COR-L47 (cell line): ENCODE measurements at places on chromosomes 11 and 22.

GRCh38 chr11:69598147-69598546, 42.8 kb upstream of the CCND1 start:
- DNase-seq, result no peak

DNA sequence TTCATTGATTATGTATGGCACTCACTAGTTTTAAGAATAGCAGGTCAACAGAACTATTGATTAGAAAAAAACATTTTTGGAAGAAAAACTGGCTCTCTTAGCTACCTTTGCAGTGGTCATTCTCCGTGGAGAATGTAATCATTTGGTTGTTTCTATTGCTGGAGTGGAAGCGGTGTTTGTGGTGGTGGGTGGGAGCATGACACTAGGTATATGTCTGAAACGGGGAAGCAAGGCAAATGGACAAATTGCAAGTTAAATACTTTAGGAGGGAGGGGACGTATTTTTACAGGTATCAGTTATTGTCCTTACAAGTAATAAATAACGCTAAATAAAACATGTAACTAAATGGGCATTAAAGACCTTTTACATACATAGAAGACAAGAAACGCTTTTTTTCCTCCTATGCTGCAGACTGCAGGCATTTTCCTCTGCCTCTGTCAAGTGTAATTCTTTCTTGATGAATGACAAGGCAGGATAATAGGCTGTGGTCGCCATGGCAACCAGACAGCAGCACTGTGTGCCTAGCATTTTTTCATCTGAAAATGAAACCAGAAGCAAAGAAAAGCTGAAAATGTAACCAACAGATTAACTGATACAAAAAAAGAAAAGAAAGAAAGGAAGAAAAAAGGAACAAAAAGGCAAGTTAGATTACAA, 46.2 kb downstream of the BLID start:
- peak; percentile 23 for DNase-seq

DNA sequence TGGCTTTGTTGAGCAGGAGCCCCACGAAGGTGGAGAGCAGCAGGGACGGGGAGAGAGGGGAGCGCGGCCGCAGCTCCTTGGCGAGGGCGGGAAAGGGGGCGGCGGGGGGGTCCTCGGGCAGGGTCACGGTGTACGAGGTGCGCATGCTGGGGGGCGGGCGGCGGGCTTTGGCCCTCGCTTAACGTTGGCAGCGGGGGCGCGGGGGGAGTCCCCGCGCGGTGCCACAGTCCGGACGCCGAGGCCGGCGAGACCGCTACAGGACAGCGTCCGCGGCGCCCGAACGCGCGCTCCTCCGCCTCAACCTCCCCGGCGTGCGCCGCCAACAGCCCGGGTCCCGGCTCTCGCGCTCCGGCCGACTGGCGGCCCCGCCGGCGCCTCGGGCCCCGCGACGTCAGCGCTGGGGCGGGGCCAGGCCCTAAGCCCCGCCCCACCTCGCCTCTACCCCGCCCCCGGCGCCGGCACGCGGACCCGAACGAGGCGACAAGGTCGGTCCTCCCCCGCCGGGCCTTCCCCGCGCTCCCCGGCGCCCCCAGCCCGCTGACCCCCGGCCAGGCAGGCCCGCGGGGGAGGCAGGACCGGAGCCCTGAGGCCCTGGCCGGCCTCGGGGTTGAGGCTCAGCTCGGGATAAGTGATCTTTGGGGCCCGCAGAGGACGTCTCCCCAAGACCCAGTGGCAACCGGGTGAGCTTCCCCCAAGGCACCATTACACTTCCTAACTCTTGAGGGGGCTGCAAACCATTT, 17.5 kb downstream of the USP2 start:
- no peak for DNase-seq

DNA sequence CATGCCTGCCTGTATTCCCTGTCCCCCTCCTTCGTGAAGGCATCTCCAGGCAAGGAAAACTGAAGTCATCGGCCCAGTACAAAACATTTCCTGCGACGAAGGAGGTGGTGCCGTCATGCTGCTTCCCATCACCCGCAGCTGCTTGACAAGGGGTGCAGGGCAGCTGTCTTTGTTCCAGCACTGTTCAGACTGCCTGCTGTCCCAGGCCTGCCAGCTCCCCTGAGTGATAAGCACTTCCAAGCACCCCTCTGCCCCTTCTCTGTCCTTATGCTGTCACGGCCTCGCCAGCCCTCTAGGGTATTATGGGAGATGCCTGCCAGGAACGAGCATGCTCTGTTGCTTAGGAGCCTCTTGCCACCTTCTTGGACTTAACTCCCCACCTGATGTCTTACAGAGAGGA, 37.1 kb upstream of the BSX start:
- no peak for DNase-seq

DNA sequence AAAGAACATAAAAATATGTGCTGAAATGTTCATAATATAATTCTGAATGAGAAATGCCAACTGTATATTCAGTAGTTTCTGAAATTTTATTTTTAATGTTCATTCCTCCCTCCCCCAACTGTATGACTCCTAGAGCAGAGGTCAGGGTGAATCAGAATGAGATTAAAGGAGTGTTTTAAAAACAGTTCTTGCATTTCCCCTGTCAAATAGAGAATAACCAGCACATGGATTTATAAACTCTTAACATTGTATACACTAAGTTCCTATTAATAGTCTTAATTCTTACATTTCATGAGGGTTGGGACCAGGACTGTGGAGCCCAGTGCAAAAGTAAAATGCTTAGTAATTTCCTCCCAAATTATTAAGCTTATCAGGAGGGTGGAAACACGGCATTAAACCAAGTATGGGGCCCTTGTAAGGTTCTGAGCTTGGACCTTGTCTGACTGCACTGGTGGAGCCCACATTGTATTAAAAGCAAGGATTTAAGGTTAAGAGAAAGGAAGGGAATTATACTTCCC, 474.6 kb upstream of the RAG2 start:
- DNase-seq, result no peak

- peak; percentile 99 for DNase-seq
These were observed 1.5 kb upstream of the MALAT1 start for GRCh38 chr11:65497141-65498041.

- no peak for DNase-seq
These were observed 42.3 kb downstream of the TRMU start for GRCh38 chr22:46377525-46378425.

- no peak for DNase-seq
These were observed 28.1 kb upstream of the P2RY2 start for GRCh38 chr11:73189723-73190556.

DNA sequence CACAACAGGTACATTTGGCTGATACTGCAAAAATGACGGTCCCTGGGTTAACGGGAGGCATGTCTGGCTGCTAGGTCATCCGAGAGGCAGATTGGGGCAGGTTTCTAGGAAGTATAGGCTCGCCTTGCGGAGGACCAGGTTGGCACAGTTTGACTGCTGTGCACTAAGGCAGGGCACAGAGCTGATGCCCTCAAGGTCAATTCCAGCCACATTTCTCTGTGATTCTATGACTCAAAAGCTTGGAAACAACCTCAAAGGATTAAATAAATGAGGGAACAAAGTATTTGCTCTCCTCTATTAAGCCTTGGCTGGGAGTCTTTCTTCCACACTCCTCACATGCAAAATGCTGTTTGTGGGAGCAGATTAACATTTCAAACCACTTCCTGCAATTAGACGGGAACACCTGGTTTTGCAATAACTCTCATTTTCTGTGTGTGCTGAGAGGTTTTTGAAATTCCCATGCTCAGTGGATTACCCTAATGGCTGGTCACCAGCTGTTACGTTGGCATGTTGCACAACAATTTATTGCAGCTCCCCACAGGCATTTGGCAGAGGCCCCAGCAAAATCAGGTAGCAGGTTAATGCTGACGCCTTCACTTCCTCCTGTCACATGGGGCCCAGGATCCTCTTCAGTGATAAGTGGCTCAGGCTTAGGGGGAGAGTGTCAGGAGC, 61.0 kb upstream of the PLET1 start:
- peak; percentile 94 for DNase-seq

DNA sequence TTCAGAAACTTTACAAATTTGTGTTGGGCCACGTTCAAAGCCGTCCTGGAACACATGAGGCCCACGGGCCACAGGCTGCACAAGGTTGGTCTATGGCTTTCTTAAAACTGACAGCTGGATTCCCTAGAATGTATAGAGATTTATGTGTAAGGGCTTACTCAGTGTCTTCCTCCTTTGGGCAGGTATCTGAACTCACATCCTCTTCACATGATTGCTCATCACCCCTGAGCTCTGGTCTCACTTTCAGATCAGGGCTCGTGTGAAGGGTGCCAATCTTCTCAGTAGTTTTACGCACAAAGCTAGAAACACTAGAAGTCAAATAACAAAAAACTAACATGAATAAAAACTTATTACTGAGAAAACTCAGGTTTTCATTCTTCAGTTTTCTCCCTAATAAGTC, 27.1 kb downstream of the HPS5 start:
- no peak for DNase-seq

DNA sequence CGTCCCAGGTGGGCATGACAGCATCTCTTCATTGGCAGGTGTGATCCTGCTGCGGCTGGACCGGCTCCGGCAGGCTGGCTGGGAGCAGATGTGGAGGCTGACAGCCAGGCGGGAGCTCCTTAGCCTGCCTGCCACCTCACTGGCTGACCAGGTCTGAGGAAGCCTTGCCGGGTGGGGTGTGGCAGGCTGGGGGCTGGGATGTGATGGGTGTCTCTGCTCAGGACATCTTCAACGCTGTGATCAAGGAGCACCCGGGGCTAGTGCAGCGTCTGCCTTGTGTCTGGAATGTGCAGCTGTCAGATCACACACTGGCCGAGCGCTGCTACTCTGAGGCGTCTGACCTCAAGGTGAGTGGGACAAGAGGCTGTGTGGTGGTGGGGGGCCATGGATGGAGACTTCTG, 3.5 kb downstream of the LARGE2 start:
- no peak for DNase-seq

GRCh38 chr22:24097961-24098391, 83.3 kb upstream of the SUSD2 start:
- DNase-seq, result no peak

DNA sequence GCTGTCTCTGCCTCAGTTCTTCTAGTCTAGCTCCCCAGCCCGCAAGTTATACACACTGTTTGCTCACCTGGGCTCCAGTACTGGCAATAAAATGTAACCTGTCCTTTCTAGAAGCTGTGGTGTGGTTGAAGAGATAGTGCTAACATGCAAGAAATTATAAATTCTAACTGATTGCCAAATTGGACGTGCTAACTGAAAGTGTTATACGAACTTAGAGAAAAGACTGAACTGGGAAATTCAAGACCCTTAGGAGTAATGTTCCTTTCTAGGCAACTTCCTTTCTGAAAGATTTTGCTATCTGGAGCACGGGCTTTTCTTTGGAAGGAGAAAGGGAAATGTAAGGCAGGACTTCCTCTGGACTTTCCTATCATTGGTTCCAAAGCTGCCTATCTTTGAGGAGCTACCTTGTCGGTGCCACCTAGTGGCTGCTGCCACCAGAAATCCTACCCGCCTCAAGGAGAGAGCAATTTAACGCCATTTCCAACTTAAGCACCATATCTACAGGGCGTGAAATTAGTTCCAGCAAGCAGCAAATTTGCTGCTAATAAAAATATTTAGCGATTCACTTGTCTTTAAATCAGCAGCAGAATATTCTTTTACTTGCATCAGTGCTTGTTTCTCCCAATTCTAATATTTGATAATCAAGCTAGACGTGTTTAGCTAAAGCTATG, 12.7 kb upstream of the TMEM218 start:
- DNase-seq, result peak; percentile 67

- DNase-seq, result peak; percentile 26
These were observed 705 bp downstream of the CLDN5 start for GRCh38 chr22:19523240-19524169.

DNA sequence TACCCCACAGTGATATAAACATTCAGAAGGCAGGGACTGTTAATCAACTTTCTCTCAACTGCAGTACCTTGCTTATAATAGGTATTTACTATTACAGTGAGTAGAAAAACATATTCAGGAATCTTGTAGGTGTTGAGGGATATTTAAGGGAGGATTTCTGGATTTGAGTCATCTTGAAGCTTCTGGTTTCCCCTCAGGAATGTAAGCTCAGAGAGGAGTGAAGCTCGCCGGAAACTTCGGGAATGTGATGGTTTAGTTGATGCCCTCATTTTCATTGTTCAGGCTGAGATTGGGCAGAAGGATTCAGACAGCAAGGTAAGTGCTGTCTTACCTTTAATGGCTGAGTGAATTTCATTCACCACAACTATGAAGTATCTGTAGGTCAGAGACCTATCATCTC, 42.9 kb downstream of the CTNND1 start:
- no peak for DNase-seq

GRCh38 chr11:7896009-7896785, 34.9 kb downstream of the OR10A6 start:
- no peak for DNase-seq

DNA sequence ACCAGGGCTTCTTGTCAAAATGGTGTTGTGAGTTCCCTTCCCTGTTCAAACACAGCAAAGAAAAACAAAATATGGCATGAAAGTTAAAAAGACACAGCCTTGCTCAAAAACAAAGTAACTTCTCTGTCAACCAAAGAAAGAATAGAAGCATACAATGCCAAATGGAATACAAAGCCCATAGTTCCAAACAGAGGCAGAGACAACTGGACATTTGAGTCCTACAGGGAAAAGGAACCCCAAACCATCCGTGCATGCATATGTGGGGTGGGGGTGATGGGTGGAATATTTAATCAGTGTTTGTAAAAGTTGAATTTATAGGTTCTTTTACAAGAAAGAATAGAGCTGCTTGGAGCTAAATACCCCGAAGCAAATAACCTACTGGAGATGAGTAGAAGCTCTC, 218.7 kb downstream of the FAM76B start:
- no peak for DNase-seq

GRCh38 chr22:26194313-26194712, 25.1 kb downstream of the SEZ6L start:
- no peak for DNase-seq

- no peak for DNase-seq
These were observed 32.5 kb downstream of the NADSYN1 start for GRCh38 chr11:71485466-71485865.

- no peak for DNase-seq
These were observed 244.7 kb downstream of the SOX6 start for GRCh38 chr11:16111690-16112089.

GRCh38 chr11:1263010-1263409, 40.1 kb downstream of the MUC5B start:
- DNase-seq, result no peak

DNA sequence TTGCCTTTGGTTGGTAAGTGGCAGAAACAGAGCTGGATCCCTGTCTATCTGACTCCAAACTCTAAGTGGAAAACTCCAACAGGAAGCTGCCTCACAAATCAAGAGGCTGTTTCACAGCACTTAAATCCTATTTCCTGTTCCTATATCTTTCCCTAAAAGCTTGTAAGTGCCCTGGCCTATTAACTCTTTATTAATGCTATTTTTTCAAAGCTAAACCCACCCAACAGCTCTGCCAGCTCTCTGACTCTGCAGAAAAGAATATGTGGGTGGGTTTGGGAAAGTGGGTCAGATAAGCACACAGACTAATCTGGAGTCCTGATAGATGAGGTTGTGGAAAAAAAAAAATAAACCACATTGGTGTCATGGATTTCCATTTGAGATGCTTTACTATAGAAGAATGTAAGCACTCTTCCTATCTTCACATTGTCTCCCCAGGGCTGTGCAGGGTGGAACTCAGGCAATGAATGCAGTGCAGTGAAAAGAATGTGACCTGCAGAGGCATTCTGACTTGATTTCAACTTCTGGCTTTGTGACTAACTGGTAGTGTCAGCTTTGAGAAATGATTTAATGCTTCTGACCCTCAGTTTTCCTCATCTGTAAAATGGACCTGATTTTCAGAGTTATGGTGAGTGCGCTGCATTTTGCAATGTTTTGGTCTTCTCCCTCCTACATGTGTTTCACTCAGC, 125.6 kb downstream of the AASDHPPT start:
- no peak for DNase-seq
